Breast epithelium (tissue), 4 donors: ENCODE measurements at places on chromosomes 7 and 10. TPM values are rescaled to one million over a fixed set of nuclear protein-coding genes. Genes with fewer than 3 reads are reported as not detected.

GRCh38 chr7:131556909-131557651 lies 652 bp upstream of the PODXL start:
- DNase-seq, result no peak
- peak overlapping the region; percentile 63 for H3K4me3 ChIP-seq
- no peaks in the 10 kb centered on the region for H3K4me1 ChIP-seq
- no peaks in the 10 kb centered on the region for H3K36me3 ChIP-seq
- H3K27ac ChIP-seq, result peak overlapping the region; percentile 21

- no peak for DNase-seq
- no peaks in the 10 kb centered on the region for H3K4me1 ChIP-seq
- no peak overlapping the region for H3K4me3 ChIP-seq
Observed at GRCh38 chr10:62116896-62117295, 151.7 kb downstream of the RTKN2 start.

GRCh38 chr7:47878662-47879061 lies 69.6 kb downstream of the PKD1L1 start:
- H3K4me3 ChIP-seq, result no peak overlapping the region
- H3K27me3 ChIP-seq, result no peaks in the 10 kb centered on the region
- H3K4me1 ChIP-seq, result no peaks in the 10 kb centered on the region
- DNase-seq, result no peak
- H3K27ac ChIP-seq, result no peak overlapping the region

DNA sequence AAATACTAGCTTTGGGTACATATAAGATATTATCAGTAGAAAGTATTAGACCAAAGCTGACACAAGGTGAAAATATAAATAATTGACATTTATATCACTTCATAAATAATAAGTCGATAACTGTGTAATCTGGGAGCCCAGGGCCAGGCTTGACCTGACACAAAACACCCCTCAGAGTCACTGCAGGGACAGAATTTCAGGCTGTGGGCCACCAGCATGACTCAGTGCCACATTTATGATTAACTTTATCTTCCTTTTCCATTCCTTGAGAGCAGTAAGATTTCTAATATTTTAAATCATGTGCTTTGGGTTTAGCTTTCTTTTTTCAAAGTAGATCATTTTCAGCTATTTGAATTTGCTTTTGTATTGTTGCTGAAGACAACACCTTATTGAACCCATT lies 102.9 kb upstream of the NFE2L3 start:
- DNase-seq, result no peak
- H3K36me3 ChIP-seq, result no peaks in the 10 kb centered on the region
- no peak overlapping the region for H3K4me3 ChIP-seq

GRCh38 chr10:115065801-115066200 lies 27.4 kb upstream of the ATRNL1 start:
- H3K4me1 ChIP-seq, result no peaks in the 10 kb centered on the region
- no peak overlapping the region for H3K4me3 ChIP-seq
- peaks cover 3% of the 10 kb centered on the region for H3K27me3 ChIP-seq
- H3K27ac ChIP-seq, result no peak overlapping the region
- no peak for DNase-seq

GRCh38 chr7:138865843-138866242 lies 67.8 kb upstream of the ATP6V0A4 start:
- no peak for DNase-seq
- H3K4me3 ChIP-seq, result no peak overlapping the region
- no peaks in the 10 kb centered on the region for H3K36me3 ChIP-seq
- H3K27me3 ChIP-seq, result no peaks in the 10 kb centered on the region
- H3K4me1 ChIP-seq, result no peaks in the 10 kb centered on the region

DNA sequence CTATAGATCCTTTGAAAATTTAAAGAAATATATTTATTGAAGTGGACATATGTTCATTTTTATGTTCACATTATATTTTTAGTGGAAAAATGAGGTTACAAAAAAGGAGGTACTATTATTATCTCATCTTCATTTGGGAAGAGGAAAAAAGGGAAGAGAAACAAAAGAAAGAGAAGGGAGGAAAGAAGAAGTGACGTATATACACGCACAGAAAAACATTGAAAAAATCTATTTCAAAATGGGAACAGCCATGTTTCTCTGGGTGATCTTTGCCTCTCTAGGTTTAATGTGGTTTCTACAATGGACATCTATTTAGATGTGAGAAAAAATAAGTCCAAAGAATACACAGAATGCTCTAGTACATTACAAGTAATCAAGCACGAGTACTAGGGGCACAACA lies 14.8 kb downstream of the ANK3 start:
- no peaks in the 10 kb centered on the region for H3K4me1 ChIP-seq
- H3K4me3 ChIP-seq, result no peak overlapping the region
- H3K27ac ChIP-seq, result no peak overlapping the region
- H3K27me3 ChIP-seq, result no peaks in the 10 kb centered on the region
- no peak for DNase-seq

DNA sequence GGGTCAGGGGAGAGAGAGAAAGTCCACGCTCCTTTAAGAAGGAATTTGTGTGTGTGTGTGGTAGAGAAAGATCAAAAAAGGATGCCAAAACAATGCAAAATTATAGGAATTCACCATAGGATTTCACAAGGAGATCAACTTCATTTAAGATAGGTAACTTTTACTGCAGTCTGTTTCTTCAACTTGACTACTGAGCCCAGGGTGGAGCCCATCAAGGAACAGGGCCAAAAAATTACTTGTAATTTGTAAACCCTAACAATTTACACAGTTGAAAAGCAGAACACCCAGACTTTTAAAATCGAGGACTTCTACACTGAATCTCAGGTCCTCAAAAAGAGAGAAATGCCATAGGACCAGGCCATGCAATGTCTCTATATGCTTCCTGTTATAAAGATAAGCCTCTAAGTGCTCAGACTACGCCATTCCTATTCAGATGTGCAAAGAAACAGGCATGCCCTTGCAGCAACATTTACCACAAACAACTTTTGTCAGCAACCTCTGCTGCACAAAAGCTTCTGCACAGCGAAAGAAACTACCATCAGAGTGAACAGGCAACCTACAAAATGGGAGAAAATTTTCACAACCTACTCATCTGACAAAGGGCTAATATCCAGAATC lies 10.6 kb upstream of the GIMAP4 start:
- no peak for DNase-seq
- no peak overlapping the region for H3K4me3 ChIP-seq
- no peak overlapping the region for H3K27ac ChIP-seq
- no peaks in the 10 kb centered on the region for H3K4me1 ChIP-seq
- H3K36me3 ChIP-seq, result no peaks in the 10 kb centered on the region

DNA sequence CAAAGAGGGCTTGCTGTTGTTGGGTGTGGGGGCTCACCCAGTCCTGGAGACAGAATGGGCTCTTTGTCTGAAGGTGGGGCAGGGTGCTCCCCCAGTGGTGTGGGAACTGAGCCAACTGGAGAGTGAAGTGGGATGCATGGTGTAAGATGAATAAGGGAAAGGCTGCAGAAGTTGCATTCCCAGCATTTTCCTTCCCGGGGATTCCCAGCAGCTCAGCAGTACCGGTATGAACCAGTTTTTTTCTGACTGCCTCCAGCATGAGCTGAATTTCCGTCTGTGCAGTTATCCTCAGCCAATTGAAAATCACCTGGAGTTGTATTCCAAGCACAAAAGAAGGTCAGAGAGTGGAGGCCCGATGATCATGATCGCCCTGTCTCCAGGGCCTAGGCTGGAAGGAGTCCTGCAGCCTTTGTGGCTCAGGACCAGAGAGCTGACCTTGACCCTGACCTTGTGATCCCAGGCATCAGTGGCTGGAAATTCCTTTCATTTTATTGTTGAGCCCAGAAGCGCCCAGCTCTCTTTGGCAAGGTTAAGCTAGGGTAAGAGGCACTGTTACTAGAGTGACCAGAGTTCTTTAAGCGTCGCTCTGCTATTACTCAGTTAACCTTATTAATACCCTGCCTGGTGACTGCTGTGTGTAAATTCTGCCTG lies 33.4 kb downstream of the OGDH start:
- no peaks in the 10 kb centered on the region for H3K36me3 ChIP-seq
- H3K4me1 ChIP-seq, result peaks cover 20% of the 10 kb centered on the region
- peak overlapping the region; percentile 86 for H3K27ac ChIP-seq
- no peaks in the 10 kb centered on the region for H3K27me3 ChIP-seq
- H3K4me3 ChIP-seq, result peak overlapping the region; percentile 43

GRCh38 chr10:129935102-129935866 lies 28.8 kb downstream of the EBF3 start:
- H3K27me3 ChIP-seq, result no peaks in the 10 kb centered on the region
- peak; percentile 33 for DNase-seq
- H3K4me1 ChIP-seq, result no peaks in the 10 kb centered on the region
- no peaks in the 10 kb centered on the region for H3K36me3 ChIP-seq
- H3K27ac ChIP-seq, result no peak overlapping the region

DNA sequence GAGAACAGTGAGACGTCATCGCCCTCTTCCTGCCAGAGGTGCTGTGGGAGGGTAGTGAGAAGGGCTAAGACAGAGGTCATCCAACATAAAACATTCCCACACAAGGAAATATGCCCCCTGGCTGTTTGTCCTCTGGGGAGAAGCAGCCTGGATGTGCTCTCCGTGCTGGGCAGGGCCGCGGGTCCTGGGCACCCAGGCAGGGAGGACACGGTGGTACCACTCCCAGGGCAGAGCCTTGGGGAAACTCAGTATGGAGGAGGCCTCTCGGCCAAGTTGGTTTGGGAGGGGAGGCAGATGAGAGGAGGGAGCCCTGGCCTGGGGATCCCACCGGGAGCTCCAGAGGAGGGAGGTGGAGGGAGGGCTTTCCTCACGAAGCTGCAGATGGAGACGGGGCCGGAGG lies 129.4 kb downstream of the GLRX3 start:
- H3K27ac ChIP-seq, result no peak overlapping the region
- no peak for DNase-seq
- no peaks in the 10 kb centered on the region for H3K36me3 ChIP-seq
- H3K4me1 ChIP-seq, result no peaks in the 10 kb centered on the region
- H3K27me3 ChIP-seq, result no peaks in the 10 kb centered on the region

DNA sequence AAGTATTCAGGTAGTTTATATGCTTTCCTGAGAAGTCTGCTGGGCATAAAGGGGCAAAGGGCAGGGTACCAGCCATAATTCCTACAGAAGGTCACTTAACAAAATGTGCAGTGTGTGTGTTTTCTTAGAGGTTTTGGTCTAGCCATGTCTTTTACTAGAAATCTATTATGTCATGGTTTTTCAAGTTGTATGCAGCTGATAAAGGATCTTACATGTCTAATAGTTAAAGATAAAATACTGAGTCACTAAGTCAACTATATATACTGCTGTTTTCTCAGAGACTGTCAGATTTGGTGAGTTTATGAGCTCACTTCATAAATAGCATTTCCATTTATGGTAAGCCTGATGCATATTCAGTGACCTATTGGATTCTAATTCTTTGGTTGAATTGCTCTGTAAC lies 7.7 kb downstream of the CASP2 start:
- H3K4me1 ChIP-seq, result no peaks in the 10 kb centered on the region
- H3K4me3 ChIP-seq, result no peak overlapping the region
- peaks cover 6% of the 10 kb centered on the region for H3K36me3 ChIP-seq
- no peak for DNase-seq
- H3K27me3 ChIP-seq, result no peaks in the 10 kb centered on the region
- no peak overlapping the region for H3K27ac ChIP-seq

- no peaks in the 10 kb centered on the region for H3K27me3 ChIP-seq
- no peaks in the 10 kb centered on the region for H3K4me1 ChIP-seq
- H3K36me3 ChIP-seq, result no peaks in the 10 kb centered on the region
Observed at GRCh38 chr7:93219868-93220267, 6.4 kb downstream of the HEPACAM2 start.

GRCh38 chr10:5147255-5147980 lies 37.5 kb downstream of the AKR1C8 start:
- H3K4me1 ChIP-seq, result no peaks in the 10 kb centered on the region
- DNase-seq, result no peak
- H3K27ac ChIP-seq, result no peak overlapping the region
- H3K27me3 ChIP-seq, result no peaks in the 10 kb centered on the region
- no peak overlapping the region for H3K4me3 ChIP-seq
- H3K36me3 ChIP-seq, result no peaks in the 10 kb centered on the region

- H3K27me3 ChIP-seq, result no peaks in the 10 kb centered on the region
- H3K4me3 ChIP-seq, result peak overlapping the region; percentile 4
- H3K27ac ChIP-seq, result peak overlapping the region; percentile 98
- H3K36me3 ChIP-seq, result no peaks in the 10 kb centered on the region
- no peaks in the 10 kb centered on the region for H3K4me1 ChIP-seq
- DNase-seq, result no peak
Observed at GRCh38 chr7:116955801-116956476, 2.6 kb downstream of the ST7 start.

DNA sequence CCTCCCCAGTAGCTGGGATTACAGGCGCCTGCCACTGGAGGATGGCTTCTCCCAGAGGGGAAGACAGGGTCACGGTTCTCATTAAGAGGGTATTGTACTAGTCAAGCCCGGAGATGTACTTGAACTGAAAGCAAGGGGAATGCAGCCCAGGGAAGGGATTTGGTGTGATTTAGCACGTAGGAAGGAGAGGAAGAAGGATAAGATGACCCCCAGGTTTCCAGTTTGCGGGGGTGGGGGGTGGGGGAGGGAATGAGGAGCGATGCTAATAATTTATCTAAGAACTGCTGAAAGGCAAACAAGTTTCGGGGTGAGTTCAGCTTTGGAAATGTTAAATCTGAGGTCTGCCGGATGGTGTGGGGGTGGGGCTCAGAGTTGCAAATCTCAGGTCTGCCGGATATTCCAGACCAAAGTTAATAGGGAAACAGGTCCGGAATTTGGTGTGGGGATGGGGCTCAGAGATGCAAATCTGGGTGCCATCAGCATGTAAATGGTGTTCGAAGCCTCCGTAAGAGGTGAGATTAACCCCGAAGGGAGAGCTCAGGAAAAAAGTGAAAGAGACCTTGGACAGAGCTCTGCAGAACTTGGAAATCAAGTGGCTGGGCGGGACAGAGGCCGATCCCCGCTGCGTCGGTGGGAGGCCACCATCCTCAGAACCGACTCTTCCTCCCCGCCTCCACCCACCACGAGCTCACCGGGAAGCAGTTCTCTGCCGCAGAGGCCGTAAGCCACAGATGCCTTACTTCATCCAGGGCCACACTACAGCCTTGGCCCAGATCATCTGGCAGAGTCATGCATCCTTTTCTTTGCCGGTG lies 1.6 kb upstream of the SEPHS1 start:
- H3K4me1 ChIP-seq, result peaks cover 4% of the 10 kb centered on the region
- no peaks in the 10 kb centered on the region for H3K27me3 ChIP-seq
- H3K27ac ChIP-seq, result peak overlapping the region; percentile 95
- H3K36me3 ChIP-seq, result no peaks in the 10 kb centered on the region
- peak; percentile 72 for DNase-seq
- H3K4me3 ChIP-seq, result peak overlapping the region; percentile 79

GIMAP7 gene
- 15.7 TPM for total RNA-seq

OR2A7 gene
- total RNA-seq, result 14.7 TPM

CALY gene
- total RNA-seq, result not detected

GHRHR gene
- not detected for total RNA-seq

VGF gene
- 0.16 TPM for total RNA-seq

CYP26A1 gene
- total RNA-seq, result not detected

CDC14C gene
- total RNA-seq, result not detected

CACNB2 gene
- total RNA-seq, result 7.5 TPM

AKR1C8 gene
- 0.73 TPM for total RNA-seq

FOXI2 gene
- 0.16 TPM for total RNA-seq

UBTD1 gene
- 14.7 TPM for total RNA-seq
